Activated B cell treated with CpG ODN at 0.5 μM for 24 hours (primary cell): ENCODE measurements at places on chromosomes 6 and 20.

GRCh38 chr6:87333033-87333432, 4.0 kb upstream of the GJB7 start:
- DNase-seq = no peak

- no peak for DNase-seq
Measured at GRCh38 chr6:12601881-12602280, 114.7 kb upstream of the PHACTR1 start.

- no peak for DNase-seq
Measured at GRCh38 chr6:138957484-138957883, 30.6 kb downstream of the REPS1 start.

GRCh38 chr6:132122176-132122575, 171.0 kb upstream of the CCN2 start:
- DNase-seq = no peak

DNA sequence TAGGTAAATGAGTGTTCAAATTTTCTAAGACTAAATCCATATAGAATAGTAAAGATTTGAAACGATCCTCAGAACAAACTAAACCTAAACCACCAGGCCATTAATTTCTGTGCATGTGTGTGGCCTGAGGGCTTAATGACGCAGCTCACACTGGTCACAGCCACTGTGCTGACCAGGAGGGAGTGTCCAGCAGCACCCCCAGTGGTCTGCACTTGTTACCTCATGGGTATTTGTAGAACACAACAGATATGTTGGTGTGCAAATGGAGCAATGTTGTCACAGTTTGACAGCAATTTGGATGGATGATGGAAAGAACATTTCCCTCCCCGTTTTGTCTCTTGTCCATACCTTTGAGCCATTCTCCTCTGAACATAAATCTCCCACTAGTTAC, 122.4 kb upstream of the EXOC2 start:
- no peak for DNase-seq
